KG1 (cell line): ENCODE measurements at places on chromosomes 7 and 10.

DNA sequence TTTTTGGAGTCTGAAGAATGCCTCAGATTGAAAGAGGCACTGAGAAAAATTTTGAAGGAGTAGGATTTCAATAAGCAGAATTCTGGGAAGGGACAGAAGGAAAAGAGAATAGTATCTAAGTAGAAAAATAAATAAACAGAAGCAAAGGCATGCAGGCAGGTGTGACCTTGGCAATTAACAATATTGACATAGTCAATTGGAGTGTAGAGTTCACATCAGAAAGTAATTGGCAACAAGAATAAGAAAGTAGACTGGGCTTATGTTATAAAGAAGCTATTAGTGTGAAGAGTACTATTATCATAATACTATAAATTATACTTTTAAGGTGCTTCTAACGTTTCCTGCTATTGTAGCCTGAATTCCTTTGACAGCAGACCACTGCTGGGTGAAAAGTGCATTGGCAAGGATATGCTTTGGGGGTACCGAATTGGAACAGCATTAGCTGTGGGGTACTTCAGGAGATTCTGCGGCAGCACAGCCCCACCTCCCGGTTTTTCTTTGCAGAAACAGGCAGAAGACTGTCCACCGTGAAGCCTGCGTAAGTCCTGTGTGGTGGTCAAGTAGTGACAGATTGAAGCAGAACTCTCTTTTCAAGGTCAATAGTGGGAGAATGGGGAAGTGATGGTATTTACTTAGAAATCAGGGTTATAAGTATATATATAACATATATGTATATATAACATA lies 357.0 kb downstream of the THSD7A start:
- no peak for DNase-seq

GRCh38 chr10:79299397-79300241 lies 47.6 kb upstream of the PPIF start:
- DNase-seq = no peak

- DNase-seq = no peak
These were observed 158.8 kb upstream of the SP8 start for GRCh38 chr7:20945451-20945850.

DNA sequence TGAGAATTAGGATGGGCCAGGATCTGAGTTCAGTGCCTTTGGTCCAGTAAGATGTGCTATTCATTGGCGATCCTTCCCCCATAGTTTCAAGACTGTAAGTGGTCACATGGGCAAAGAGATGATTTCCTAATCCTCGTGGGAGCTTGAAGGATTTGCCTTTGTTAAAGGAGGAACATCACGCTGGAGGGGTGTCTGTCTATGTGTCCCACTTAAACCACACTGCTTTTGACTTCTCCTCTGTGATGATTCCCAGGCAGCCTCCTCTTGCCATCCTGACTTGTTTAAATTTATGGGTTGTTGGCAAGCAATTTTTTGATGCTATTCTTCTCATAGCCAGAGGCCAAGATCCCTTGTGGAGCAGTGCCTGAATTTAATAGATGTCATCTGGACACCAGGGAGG lies 154.0 kb downstream of the TCF7L2 start:
- no peak for DNase-seq

DNA sequence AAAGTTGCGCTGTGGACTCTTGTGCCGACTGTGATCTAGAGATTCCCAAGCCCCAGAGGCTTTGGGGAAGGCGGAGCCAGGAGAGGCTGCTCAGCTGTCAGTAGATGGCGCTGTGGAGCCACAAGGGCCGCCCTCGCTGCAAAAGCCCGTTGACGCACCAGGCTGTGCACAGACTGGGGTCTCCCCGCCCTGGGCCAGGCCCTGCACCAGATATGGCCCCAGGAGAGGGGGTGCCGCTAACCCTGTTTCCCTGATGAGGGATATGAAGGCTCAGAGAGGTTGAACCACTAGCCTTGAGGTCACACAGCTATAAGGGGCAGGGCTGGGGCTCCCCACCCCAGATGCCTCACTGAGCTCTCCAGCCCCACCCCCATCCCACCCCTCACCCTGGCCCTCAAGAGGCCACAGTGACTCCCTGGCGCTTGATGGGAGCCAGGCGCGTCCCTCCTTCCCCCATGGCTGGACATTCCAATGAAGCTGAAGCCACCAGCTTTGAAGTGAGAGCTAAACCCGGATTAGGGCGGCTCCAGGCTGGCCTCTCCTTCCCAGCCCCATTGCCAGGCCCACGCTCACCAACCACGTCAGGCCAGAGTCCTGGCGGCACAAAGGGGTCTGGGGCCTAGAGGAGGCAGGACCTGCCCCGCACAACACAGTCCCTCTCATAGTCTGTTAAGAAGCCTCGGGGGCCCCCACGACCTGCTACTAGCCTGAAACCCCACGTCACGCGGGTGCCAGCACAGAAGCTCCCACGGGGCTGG lies 26.4 kb downstream of the MYL10 start:
- peak; percentile 3 for DNase-seq

GRCh38 chr7:79414910-79415309 lies 38.6 kb downstream of the MAGI2 start:
- DNase-seq = no peak

- DNase-seq = no peak
These were observed 26.6 kb downstream of the PSMC2 start for GRCh38 chr7:103373866-103374643.

- DNase-seq = peak; percentile 46
These were observed 63.4 kb upstream of the DNAJB6 start for GRCh38 chr7:157273208-157274093.

DNA sequence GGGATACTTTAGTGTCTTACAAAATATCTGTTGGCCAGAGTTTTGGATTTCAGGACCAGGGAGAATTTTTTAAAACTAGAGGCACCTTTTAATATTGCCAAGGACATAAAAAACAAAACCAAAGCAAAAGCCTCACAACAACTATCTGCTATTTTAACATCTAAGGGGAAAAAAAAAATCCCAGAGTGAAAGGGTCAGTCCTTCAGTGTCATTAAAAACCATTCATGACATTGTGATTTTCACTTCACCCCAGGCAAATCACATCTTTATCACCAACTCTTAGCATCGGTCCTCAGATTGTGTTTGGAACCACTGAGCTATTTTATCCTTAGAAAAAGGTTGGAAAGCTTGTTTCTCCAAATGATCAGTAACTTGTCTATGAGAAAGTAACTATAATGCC lies 10.7 kb downstream of the CEP41 start:
- no peak for DNase-seq

GRCh38 chr7:47393406-47393805 lies 188.5 kb downstream of the TNS3 start:
- DNase-seq = no peak

DNA sequence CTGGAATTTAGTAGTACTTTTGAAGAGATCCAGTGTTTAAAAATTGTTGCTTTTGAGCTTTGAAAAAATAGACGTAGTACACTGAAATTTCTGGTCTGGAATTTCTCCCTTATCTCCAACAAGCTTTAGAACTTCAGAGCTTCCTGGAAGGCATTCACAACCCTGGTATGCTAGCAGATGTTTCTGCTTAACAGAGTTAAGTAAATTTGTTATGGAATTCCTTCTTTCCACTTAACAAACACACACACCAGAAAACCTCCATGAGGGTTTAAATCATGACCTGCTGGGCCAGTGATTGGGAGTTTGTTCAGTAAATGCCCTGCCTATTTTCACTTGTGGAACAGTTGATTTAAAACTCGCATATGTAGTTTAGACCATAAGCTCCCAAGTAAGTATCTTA lies 13.7 kb downstream of the ASB15 start:
- no peak for DNase-seq

- DNase-seq = no peak
These were observed 8.9 kb downstream of the CHAT start for GRCh38 chr10:49622426-49623425.

GRCh38 chr7:122298618-122299017 lies 5.9 kb downstream of the FEZF1 start:
- DNase-seq = no peak

- DNase-seq = no peak
These were observed 521.1 kb upstream of the POT1 start for GRCh38 chr7:125450749-125451148.

DNA sequence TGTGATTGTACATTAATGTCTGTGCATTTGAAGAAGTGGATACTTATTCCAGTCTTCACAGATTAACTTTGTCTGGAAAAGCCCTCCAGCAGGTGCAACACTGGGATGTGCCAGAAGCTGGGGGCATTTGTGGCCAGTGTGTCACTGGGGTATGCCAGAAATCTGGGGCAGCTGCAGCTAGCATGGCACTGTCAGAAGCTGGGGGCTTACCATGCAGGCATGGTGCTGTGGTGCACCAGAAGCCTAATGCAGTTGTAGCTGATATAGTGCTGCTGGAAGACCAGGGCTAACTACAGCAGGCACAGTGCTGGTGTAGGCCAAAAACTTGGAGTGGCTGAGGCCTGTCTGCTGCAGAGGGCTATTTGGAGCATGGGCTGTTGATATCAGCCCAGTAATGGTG lies 270.1 kb downstream of the STK31 start:
- DNase-seq = no peak

- no peak for DNase-seq
These were observed 126.9 kb downstream of the CNNM2 start for GRCh38 chr10:103044942-103045489.

- DNase-seq = no peak
These were observed 136.2 kb downstream of the LHPP start for GRCh38 chr10:124597846-124598165.

DNA sequence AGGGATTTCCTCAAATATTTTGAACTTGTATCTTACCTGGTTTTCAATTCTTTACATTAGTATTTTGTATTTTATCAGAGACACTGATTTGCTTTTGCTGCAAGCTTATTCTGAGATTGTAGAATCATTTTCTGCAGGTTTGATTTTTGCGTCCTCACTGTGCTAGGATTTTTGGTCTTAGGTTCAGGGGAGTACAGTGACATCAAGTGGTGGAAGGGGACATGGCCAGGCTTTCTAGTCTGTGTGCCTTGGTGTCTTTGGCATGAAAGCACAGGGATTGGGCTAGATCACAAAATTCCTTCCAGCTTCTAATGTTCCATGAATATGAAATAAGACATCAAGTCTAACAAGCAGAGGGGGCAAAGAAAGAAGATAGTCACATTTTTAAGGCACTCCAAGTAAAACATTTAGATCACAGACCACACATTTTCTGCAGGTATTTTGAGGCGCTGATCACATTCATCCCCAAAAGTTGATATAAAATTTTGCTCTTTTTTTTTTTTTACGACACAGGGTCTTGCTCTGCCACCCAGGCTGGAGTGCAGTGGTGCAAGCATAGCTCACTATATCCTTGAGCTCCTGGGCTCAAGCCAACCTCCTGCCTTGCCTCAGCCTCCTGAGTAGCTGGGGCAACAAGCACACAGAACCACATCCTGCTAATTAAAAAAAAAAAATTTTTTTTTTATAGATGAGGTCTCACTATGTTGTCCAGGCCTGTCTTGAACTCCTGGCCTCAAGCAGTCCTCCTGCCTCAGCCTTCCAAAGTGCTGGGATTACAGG lies 124.4 kb downstream of the PON1 start:
- DNase-seq = peak; percentile 25

- no peak for DNase-seq
These were observed 10.9 kb upstream of the MAP3K8 start for GRCh38 chr10:30422981-30423654.

DNA sequence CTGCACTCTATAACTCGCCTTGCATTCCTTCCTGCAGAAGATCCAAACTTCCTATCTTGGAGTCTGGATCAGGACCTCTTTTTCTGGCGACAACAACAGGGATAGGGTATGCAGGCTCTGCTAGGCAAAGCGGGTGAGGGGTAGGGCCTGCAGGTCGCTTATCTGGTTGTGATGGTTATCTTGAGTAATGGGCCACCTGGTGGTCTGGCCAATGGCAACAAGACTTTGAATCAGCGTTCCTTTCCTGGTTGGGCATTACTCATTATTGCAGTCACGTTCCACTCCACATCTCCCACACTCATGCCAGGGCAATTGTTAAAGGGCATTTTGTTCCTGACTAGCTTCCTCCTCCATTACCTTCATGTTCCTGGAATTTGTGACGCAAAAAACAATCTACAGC lies 48.4 kb upstream of the PLXDC2 start:
- DNase-seq = no peak

GRCh38 chr10:20237586-20237985 lies 421.4 kb downstream of the PLXDC2 start:
- no peak for DNase-seq

- no peak for DNase-seq
These were observed 277.6 kb upstream of the SORCS1 start for GRCh38 chr10:107442035-107442505.

DNA sequence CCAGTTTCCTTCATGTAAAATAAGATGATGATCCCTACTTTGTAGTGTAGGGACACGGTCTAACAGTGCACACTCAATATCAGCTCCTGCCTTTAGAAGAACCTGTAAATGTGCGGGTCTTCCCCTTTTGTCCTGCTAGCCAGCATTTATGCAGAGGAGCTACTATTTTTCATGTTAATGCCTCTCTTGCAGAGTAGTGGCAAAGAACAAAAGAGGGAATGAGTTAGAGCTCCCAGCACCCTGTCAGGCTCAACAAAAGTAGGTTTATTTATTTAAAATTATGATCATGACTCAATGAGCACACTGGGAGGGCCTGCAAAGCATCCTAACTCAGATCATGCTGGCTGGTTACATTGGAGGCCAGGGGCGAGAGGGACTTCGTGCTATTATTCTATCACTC lies 414.5 kb upstream of the COBL start:
- no peak for DNase-seq

- DNase-seq = no peak
These were observed 176.2 kb downstream of the CCDC3 start for GRCh38 chr10:12825260-12825849.

GRCh38 chr7:74344132-74344496 lies 54.9 kb downstream of the CLIP2 start:
- no peak for DNase-seq

DNA sequence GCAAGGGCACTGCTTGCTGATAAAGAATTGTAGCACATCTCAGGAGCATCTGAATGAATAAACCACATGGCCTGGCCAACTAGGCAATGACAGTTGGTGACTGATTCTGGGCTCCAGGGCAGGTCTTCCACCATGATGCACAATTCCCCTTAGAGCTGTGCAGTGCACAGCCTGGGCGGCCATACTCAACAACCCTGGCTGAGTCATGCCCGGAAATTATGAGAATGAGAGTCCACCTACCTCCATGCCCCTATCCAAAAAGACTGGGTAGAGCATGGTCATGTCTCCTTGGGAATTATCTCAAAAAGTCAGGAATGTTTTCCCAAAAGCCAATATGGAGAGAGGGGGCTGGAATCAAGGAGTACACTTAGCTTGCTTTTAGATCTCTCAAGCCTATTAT lies 425.6 kb downstream of the PLXNA4 start:
- DNase-seq = no peak

DNA sequence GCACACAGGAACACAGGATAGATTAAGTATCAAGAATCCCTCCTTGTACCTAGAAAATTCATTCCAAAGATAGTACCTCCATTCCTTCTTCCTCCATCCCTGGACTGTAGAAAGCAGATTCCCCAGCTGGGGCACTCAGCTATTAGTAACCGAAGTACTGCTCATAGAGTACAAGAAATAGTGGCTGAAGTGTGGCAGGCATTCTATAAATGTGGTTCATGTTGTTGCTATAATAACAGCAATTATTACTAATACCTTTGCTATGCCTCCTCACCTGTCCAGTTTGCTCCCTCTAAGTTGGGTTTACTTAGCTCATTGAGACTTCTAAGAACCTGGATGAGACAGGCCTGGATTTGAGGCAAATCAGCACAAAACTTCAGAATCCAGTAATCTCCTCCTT lies 453.2 kb downstream of the GRM8 start:
- no peak for DNase-seq
